ENCODE measurements at places on chromosomes 5 and 9.
A peak's percentile ranks its signal among the peaks of the same experiment; 100 is the strongest.

DNA sequence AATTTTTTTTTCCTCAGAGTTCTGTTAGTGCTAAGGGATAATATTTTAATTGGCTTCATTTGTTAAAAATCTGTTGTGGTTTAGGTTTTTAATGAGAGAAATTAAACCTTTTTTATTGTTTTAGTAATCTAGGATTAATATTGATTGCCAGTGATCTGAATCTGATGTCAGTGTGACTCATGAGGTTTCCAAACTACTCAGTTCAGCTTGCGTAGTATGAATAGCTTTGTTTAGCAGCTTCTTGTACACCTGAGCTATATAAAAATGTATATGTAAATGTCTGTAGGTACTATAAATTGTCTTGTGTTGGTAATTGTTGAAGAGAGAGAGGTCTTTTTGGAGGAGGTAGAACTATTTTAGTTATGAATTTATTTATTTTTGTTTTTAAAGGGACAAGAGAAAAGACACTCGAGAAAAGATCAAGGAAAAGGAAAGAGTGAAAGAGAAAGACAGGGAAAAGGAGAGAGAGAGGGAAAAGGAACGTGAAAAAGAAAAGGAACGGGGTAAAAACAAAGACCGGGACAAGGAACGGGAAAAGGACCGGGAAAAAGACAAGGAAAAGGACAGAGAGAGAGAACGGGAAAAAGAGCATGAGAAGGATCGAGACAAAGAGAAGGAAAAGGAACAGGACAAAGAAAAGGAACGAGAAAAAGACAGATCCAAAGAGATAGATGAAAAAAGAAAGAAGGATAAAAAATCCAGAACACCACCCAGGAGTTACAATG is 26.3 kb downstream of the SREK1 start:
- DNase-seq: no peak

- DNase-seq: no peak
These were observed 6.6 kb upstream of the KCNN2 start for GRCh38 chr5:114355086-114355830.

- DNase-seq: no peak
These were observed 44.8 kb downstream of the ROR2 start for GRCh38 chr9:91905237-91905650.

- DNase-seq: no peak
These were observed 1.8 kb upstream of the ADCY2 start for GRCh38 chr5:7393921-7394799.

GRCh38 chr9:126872516-126872915 is 12.1 kb downstream of the ZBTB34 start:
- no peak for DNase-seq

DNA sequence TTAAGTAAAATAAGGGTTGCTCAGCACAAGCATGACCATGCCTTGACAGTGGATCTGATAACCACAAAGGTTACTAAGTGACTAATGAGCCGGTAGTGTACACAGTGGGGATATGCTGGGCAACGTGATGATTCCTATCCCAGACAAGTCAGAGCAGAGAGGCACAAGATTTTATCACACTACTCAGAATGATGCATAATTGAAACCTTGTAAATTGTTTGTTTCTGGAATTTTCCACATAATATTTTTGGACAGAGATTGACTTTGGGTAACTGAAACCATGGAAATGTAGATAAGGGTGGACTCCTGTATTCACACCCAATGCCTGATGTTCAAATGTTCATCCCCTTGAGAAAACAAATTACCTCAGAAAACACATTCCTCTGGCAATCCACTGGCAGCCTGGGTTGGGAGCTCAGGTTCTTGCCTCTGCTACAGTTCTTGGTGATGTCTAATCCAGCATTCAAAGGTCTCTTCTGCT is 16.2 kb upstream of the ERAP1 start:
- peak; percentile 33 for DNase-seq

DNA sequence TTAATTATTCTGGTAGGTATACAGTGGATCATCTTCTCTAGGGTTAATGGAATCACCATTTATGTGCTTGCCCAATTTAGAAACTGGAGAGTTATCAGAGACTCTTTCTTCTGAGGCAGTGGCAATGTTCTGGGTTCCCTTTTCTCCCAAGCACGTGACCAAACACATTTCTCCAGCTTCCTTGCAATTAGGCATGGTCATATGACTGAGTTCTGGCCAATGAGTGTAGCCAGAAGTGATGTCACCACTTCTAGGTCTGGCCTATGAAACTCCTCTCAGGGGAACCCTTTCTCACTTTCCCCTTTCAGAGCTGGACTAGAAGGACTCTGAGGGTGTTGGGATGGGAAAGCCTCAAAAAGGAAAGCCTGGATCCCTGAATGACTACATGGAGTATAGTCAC is 172.0 kb downstream of the NSG2 start:
- no peak for DNase-seq

GRCh38 chr5:53179691-53180090 is 70.1 kb upstream of the MOCS2 start:
- DNase-seq: no peak

- DNase-seq: no peak
These were observed 34.8 kb upstream of the TTC23L start for GRCh38 chr5:34803974-34804732.

- DNase-seq: no peak
These were observed 24.6 kb downstream of the UBE2QL1 start for GRCh38 chr5:6473284-6473683.
